ENCODE measurements at places on chromosomes 4 and X.

- peak; percentile 24 for DNase-seq
These were observed 407.7 kb downstream of the SPRY1 start for GRCh38 chr4:123804196-123804721.

DNA sequence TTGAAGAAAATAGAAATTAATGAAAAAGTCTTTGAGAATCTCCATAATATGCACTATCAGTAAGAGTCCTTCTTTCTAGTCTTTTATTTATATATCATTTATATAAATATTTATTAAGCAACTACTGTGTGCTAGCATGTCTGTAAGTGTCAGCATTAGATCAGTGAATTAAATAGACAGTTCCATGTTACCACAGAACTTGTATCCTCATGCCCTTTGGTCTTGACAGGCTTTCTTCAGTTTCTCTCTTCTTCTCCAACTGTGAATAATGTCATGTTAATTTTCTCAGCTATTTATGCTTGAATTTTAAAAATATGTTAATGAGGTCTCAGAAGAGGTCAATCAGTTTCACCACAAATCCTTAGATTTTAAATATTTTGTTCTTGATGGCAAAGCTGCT, 389.6 kb upstream of the TRAM1L1 start:
- DNase-seq = no peak

DNA sequence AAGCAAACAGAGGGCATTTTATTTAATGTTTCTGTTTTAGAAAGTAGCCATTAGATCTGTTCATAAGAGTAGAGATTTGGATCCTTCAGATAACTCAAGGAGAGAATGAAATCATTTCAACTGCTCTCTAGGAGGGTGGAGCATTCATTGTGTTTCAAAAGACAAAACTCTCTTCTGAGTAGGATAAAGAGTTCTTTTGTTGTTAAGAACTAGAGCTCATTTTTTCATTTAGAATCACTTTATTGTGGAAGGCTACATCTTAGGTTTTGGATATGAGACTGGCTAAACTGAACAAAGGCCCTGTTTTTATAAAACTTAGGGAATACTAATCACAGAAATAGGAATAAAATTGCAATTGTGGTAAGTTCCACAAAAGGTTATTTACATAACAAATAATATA, 193.9 kb upstream of the PCDH10 start:
- no peak for DNase-seq

DNA sequence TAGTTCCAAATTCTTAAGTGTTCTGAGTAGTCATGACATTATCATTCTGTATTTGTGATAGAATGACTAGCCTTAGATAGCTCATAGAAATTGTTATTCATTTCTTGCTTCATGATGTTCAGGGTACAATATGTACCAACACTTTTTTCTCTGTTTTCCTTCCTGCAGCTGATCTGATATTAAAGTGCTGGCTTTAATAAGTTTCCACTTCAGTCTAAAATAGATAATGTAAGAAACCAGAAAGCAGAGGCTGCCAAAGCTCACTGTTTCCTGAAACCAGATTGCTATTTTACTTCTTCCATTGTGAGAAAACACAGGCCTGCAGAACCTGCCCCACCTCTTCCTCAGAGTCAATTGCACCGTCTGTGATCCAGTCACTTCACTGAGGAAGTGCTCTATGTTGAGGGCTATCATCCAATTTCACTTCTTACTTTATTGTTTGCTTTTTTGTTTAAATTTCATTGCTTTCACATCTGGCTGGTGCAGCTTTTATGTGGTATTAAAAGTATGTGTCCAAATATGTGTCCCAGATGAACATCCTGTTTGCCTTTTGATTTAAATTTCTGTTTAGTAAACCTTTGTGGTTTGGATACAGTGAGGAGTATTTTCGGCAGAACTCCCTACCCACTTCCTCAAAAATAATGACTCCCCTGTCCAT, 652.1 kb downstream of the ANKRD50 start:
- DNase-seq = no peak

- DNase-seq = no peak
These were observed 457.2 kb downstream of the NLGN4X start for GRCh38 chrX:5771441-5771840.

- no peak for DNase-seq
These were observed 4.3 kb upstream of the SCD5 start for GRCh38 chr4:82802911-82803310.

DNA sequence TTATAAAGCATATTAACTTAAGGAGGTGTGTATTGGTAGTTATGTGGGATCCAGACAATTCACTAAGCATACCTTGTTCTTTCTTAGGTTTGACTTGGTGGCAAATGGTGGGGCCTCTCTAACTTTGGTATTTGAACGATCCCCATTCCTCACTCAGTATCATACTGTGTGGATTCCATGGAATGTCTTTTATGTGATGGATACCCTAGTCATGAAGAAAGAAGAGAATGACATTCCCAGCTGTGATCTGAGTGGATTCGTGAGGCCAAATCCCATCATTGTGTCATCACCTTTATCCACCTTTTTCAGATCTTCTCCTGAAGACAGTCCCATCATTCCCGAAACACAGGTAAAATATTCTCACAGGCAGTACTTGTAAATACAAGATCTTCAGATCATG, 186.4 kb downstream of the DCTD start:
- no peak for DNase-seq

All from NCI-H82 (cell line).